ENCODE measurements at places on chromosomes 7 and 10. TPM values are rescaled to one million over a fixed set of nuclear protein-coding genes. Genes with fewer than 3 reads are reported as not detected.

Gene PNLIPRP3
- total RNA-seq: not detected

Gene C7orf57
- total RNA-seq: 0.26 TPM

Gene ZPBP
- not detected for total RNA-seq

Gene PSD
- 0.78 TPM for total RNA-seq

Gene SLC12A9
- total RNA-seq: 16.5 TPM

All from Caki2 (cell line).